ENCODE measurements at places on chromosomes 4 and X.

DNA sequence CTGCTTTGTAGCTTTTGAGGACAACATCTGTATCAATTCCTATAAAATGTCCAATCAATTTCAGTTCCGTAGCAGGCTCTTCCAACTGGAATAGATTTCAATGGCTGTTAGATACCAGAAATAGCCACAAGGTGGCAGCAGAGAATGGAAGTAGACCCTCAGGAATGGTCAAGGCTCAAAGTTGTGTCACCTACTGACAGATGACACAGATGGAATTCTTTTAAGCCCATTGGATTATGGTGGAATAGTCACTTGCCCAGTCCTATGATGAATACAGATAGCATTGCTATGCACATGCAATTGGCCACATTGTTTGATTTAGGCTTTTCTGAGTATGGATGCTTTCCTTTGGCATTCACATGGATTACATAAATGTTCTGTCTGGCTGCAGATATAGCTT lies 130.4 kb upstream of the RADX start:
- DNase-seq = peak; percentile 15

GRCh38 chr4:7574287-7575014 lies 139.7 kb upstream of the PSAPL1 start:
- DNase-seq = no peak

- no peak for DNase-seq
These were observed 133.5 kb upstream of the NDST3 start for GRCh38 chr4:117900832-117901231.

- no peak for DNase-seq
These were observed 19.4 kb downstream of the NKX6-1 start for GRCh38 chr4:84479663-84480062.

DNA sequence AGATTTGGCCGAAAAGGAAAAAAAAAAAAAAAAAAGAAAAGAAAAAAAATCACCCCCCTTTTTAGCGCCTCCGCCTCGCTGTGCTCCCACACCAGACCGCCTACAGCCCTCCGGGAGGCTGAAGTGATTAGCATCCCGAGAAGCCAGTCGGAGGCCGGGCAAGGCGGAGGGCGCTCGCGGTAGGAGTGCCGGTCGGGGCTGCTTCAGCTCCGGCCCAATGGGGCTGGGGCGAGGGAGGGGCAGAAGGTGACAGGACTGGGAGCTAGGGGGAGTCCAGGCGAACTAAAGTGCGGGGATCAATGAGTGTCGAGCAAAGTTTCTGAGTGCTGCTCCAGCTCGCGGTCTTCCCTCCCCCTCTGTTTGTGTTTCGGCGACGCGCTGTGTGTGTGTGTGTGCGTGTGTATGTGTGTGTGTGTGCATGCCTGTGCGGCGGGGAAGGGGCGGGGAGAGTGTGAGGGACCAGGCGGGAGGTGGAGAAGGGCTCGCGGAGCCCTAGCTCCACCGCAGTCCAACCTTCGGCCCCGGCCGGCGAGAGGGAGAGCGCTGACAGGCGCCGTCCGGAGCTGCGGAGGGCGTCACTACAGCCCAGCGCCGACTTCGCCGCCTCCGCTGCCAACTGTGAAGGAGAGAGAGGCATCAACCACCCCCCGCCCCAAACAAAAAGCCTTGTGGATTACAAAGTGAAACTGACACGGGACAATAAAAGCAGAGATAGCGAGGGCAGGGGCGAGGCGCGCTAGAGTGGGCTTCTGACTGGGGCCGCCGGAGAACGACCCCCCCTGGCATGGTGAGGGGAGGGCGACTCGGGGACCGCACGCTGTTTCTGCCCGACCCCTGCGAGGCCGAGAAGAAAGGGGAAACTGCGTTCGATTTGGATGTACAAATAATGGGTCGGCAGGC lies at the start of gene FAT4:
Gene FAT4 (plus strand): TSS at position 280 of the 900 bp plus-strand sequence. CDS start 1,457 bp downstream, outside the sequence.
- no peak for DNase-seq

GRCh38 chr4:16116019-16116418 lies 32.2 kb upstream of the PROM1 start:
- DNase-seq = no peak

- no peak for DNase-seq
These were observed 52.1 kb upstream of the NDST4 start for GRCh38 chr4:115165503-115165902.

- no peak for DNase-seq
These were observed 92.8 kb upstream of the BMP2K start for GRCh38 chr4:78683352-78683751.

DNA sequence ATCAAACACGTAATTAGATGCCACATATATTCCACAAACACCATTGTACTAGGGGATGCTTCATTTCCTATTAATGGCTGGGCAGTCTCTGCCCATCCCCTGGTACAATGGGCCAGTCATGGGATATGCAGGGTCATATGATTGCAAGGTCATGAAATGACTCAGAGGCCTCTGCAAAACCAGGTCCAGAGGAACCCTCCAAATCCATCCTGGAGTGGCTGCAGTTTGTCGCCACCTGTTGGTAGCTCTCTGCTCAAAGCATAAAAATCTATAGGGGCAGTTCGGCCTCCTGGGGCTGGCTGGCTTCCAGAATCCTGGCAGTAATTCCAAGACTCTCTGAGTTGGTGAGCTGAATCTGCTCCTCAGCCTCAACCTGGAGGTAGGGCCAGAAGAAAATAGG lies 22.9 kb upstream of the PUDP start:
- DNase-seq = no peak

DNA sequence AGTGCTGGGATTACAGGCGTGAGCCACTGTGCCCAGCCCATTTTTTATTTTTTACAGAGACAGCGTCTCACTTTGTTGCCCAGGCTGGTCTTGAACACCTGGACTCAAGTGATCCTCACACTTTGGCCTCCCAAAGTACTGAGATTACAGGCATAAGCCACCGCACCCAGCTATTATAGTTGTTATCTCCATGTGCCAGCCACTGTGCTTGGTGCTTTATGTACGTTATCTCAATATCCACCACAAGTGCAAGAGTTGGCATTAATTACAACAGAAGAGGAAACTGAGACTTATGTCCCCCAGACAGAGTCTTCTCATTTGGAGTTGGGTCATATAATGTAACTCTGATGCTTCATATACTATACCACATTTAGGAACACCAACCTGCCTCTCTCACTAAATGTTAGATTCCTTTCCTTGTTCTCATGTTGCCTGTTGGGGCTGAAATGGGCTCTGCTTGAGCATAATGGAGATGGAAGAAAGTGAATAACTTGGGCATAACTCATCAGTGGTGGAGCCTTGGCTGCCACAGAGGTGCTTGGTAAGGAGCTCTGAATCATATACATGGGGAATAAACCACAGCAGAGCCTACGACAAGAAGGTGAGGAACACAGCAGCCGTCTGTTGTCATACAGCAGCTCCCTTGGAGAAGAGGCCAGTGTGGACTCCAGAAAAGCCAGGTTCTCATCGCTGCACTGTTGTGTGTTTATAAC lies 84.3 kb downstream of the SPRY1 start:
- no peak for DNase-seq

DNA sequence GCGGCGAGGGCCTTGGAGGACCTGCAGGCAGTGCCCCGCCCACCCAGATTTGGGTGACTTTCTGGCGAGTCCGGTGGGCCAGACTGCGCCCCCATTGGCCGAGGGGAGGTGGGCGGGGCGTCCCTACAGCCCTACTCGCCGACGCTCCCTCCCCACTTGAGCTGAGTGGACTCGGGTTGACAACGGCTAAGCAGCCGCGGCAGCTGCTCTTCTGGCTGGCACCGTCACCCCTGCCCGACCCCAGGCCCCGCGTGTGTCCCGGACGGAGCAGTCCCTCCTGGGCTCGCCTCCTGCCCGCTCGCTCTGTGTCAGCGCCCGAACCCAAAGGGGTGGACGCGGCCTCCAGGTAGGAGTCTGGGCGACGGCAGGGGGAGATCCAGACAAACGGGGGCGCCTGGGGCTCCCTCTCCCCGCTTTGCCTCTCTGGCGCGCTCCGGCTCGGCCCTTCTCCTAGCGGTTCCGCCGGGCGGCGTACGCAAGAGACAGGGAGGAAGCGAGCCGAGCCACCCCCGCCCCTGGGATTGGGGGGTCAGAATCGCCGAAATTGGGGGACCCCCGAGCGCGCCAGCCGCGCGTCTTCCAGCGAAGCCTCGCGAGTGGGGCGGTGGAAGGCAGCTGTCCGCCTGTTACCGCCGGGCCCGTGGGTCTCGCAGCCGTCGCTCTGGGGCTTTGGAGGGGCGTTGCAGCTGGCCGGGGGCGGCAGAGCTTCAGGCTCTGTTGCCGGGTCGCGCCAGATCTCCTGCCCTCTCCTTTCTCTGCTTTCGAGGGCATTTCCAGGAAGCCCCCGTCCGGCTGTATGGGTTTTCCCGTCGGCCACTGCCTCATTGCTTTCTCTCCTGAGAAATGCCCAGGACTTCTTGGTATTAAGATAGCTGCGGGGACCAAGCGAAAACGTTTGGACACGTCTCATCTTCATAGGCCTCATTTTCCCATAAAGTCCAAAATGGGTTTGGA lies 46.3 kb downstream of the STARD8 start:
- DNase-seq = no peak

DNA sequence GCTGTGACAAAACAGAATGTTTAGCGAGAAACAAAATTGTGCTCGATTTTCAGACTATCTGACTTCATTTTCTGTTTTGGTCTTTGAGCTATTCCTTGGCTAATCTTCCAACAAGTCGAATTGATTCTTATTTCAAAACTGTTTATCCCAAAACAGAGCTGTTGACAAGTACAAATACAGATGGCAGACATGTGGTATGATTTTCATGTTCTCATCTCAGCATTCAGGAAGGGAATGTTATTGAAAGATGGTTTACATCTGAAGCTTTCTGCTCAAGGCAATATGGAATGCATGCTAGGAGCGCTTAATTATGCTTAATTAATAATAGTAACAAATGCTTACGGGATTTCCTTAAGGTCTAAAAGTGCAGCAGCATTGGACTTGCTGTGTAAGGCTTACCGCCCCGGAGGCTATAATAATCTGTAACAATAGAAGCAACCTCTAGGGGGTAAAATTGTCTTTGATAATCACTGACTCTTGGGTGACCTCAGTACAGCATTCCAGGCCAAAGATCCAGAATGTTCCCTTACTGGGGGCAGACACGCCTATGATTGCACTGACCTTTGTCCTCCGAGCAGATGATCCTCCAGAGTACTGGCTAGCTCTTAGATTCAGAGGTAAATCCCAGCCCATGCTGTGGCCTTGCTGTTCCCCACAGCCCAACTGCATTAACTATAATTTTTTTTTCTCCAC lies 16.4 kb downstream of the LSM6 start:
- DNase-seq = no peak

- no peak for DNase-seq
These were observed 14.5 kb upstream of the KDM5C start for GRCh38 chrX:53239474-53239873.

- DNase-seq = no peak
These were observed 54.0 kb upstream of the CHRNA9 start for GRCh38 chr4:40281099-40281498.

DNA sequence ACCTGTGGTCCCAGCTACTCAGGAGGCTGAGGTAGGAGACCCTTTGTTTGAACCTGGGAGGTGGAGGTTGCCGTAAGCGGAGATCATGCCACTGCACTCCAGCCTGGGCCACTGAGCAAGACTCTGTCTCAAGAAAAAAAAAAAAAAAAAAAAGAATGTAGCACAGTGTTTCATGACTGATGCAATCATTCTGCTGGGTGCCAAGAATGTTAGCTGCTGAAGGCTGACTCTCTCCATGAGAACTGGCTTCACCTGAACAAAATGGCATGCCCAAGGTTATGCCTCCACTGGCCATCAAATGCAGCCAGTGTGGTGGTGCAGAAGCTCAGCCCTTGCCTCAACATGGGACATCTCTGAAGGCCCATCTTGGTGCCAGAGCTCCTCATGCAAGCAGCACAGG lies 412.1 kb downstream of the ADAM29 start:
- DNase-seq = no peak

DNA sequence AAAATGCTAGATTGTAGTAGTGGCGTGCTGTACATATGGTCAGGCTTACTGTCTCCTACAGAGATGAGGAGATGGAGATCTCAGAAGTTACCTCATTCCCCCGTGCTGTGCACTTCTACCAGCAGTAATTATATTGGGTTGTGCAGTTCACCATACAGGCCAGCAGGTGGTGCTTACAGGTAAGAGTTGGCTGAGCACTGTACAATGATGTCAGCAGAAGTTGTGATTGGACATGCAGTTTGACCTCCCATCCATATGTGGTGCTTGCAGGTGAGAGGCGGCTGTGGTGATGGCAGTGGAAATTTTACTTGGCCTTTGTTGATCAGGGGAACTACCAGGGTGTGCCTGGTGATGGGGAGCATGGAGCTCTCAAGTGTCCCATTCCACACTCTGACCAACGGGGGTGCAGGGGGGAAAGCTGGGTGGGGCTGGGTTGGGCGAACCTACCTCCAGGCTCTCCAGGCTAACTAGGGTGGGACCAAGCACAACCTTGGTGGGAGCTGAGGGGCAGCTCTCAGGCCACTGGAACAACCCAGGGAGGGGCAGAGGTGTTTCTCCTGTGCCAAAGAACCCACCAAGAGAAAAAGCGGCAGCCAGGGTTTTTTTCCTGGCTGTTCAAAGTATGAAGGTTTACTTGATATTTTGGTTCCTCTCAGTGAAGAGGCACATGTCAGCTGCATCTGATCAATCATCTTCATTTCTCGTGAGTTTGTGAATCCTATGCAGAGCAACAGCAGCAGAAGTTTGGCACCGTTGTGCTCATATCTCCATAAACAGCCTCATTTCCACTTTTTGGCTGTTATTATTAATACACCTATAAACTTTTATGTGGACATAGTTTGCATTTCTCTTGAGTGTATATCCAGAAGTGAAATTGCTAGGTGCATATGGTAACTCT lies 73.8 kb upstream of the FREM3 start:
- peak; percentile 31 for DNase-seq

GRCh38 chr4:98631506-98631905 lies 26.9 kb downstream of the TSPAN5 start:
- no peak for DNase-seq

DNA sequence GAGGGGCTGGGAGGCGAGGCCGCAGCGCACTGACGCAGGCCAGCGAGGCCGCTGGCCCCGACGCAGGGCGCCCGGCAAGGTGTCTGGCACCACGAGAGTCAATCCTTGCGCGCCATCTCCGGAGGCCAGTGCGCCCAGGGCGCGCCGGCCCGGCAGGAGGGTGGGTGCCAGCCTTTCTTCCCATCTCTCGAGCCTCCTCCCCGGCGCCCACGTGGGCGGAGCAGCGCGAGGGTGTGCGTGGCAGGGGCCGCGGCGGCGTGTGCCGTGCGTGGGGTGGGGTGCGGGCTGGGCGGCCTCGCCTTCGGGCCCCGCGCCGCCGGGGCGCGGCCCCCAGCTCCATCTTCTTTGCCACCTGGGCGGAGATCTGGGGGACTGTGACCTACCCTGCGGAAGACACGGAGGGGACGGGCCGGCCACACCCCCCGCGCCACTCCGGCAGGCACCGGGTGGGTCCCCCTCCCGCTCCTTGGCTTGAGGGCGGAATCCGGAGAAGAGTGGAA lies 877 bp downstream of the JAKMIP1 start:
- no peak for DNase-seq

DNA sequence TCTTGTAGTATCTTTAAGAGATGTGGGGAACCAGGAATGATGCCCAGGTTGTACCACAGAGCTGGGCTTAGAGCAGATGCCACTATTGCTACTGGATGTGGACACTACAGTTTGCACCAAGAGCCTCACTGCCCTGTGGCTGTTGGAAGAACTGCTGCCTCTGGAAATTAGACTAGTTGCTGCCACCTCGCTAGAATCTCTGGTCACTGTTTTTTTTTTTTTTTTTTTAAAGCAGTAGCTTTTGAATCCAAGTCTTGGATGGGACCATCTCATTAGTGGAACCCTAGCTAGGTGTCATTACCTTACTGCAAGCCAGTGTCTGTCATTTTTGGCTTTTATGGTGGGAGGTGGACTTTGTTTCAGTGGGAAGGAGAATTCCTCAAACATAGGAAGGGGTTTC lies 105.5 kb downstream of the ARHGAP10 start:
- DNase-seq = no peak

- DNase-seq = no peak
These were observed 29.7 kb downstream of the MANBA start for GRCh38 chr4:102730968-102731533.
